Stimulated activated naive CD8-positive, alpha-beta T cell treated with anti-CD3 and anti-CD28 coated beads, Interleukin-15, Interleukin-2, amounts not matched to agents 100 U/mL and 50 U/mL, for 24 hours (primary cell): ENCODE measurements at places on chromosomes 1 and 21.

GRCh38 chr1:6491480-6491962 lies at the start of gene PLEKHG5:
PLEKHG5 (minus strand) TSS chr1:6491667; CDS start chr1:6477571, 14,096 bp downstream.
- DNase-seq, result peak; percentile 36

GRCh38 chr1:109775398-109775797 lies 11.7 kb upstream of the EPS8L3 start:
- no peak for DNase-seq

DNA sequence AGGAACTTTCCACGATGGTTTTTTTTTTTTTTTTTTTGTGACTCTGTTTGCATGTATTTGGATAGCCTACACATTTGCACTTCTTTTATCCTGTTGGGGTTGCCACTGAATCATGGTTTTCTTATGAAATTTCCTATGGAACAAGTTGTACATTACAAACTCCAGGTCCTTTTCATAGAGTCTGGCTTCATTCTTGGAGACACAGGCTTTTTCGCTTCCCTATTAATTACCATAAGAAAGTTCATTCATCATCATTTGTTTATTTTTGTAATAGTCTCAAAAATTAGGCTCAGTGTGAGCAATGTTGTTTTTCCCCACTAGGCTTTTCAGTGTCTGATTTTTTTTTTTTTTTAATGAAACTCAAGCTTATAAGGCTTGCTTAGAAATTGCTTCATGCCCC lies 179.4 kb downstream of the FMN2 start:
- no peak for DNase-seq

- DNase-seq, result no peak
Measured at GRCh38 chr21:38925923-38926322, 120.2 kb downstream of the ETS2 start.

DNA sequence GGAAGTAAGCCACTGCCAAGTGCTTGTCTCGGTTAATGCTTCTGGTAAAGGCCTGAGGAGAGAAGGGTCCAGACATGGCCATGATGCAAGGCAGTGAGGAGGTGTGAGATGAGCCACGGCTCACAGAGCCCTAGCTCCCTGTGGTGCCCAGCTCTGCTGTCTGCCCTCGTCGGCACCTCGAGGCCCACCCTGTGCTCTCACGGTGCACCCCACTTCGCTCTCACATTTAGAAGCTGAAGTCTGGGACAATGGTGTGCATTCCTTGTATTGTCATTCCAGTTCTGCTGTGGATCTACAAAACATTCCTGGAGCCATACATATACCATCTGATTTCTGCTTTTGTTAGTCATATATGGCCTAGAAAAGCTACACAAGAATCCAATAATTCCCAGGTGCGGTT lies 3.3 kb downstream of the NCF2 start:
- DNase-seq, result no peak
